Ovary (tissue), 10 donors: ENCODE measurements at places on chromosomes 16 and 17. TPM values are rescaled to one million over a fixed set of nuclear protein-coding genes. Genes with fewer than 3 reads are reported as not detected.

CCDC200 gene
- not detected for total RNA-seq

CCDC78 gene
- total RNA-seq: 4.8 TPM

RHBDF2 gene
- total RNA-seq: 29.2 TPM

EPN3 gene
- total RNA-seq: 21.0 TPM

RNF43 gene
- 5.2 TPM for total RNA-seq

SPOP gene
- 87.3 TPM for total RNA-seq

KCNJ2 gene
- total RNA-seq: 3.4 TPM

CCL8 gene
- total RNA-seq: 1.2 TPM

GRAPL gene
- total RNA-seq: 2.2 TPM

MRPL58 gene
- 17.9 TPM for total RNA-seq

RAB37 gene
- 0.66 TPM for total RNA-seq

SHISA6 gene
- 0.11 TPM for total RNA-seq

APOBR gene
- 0.18 TPM for total RNA-seq

CETP gene
- total RNA-seq: 0.15 TPM

CDH15 gene
- not detected for total RNA-seq

ITGAL gene
- total RNA-seq: 2.9 TPM
